NCI-H69 (cell line): ENCODE measurements at places on chromosomes 11 and 22.

GRCh38 chr11:3644817-3645235 lies at the start of gene ART1:
Gene ART1 (plus strand): TSS chr11:3645128. CDS start chr11:3659214, 14,086 bp downstream.
- DNase-seq, result no peak

GRCh38 chr22:48890693-48891554 lies 936.7 kb downstream of the BRD1 start:
- no peak for DNase-seq

DNA sequence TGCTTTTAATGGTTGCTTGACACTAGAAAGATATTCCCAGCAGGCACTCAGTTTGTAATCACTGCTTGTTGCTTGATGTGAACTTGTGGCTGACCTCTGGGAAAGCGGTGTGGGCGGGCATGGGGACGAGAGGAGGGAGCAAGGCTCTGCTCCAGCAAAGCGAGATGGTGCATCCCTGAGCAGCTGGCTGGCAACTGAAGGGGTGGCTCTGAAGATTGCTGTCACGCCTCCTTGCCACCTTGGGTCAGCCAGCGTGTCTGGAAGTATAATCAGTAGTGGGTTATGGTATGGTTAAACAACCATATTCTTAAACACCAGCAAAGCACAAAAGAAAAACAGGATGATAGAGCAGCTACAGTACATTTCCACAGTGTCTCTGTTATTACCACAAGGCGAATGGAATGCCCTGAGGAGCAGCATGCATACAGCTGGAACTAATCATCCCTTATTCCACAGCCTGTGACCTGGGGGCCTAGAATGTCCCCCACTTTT lies 124.5 kb downstream of the TRIM44 start:
- peak; percentile 99 for DNase-seq

GRCh38 chr11:46345131-46345597 lies 2.1 kb upstream of the DGKZ start:
- DNase-seq, result peak; percentile 75

DNA sequence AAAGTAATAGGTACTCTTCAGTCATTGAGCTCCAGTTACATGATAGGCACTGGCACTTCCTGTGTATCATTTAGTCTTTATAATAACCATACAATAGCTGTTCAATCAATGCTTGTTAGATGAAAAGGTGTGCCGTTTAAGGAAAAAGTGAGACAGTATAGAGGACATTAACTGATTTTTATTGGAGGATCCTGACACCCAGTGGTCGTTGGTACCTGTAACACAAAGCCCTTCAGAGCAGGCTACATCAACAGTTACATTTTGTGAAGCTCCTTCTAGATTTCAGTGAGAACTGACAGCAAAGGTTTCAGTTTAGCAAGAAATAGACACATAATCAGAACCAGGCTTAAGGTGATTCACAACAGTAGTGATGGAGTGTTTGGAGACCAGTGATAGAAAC lies 44.2 kb downstream of the CCDC81 start:
- peak; percentile 38 for DNase-seq

GRCh38 chr11:84829162-84829561 lies 798.0 kb downstream of the DLG2 start:
- DNase-seq, result no peak

DNA sequence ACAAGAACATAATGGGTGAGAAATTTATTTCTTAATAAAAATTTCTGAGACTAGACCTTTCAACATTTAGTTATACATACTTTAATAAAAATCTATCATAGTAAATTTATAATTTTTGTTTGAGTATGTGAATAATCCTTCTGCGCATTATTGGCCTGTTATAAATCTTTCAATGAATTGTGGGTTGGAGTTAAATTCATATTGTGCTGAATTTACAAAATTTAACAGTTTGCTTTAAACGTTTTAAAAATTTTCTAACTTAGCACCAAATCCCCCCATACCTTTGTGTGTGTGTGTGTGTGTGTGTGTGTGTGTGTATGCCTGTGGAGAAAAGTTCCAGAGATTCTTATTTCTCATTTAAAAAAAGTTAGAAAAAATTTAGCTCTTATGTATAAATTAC lies 111.0 kb downstream of the TMEM135 start:
- no peak for DNase-seq

DNA sequence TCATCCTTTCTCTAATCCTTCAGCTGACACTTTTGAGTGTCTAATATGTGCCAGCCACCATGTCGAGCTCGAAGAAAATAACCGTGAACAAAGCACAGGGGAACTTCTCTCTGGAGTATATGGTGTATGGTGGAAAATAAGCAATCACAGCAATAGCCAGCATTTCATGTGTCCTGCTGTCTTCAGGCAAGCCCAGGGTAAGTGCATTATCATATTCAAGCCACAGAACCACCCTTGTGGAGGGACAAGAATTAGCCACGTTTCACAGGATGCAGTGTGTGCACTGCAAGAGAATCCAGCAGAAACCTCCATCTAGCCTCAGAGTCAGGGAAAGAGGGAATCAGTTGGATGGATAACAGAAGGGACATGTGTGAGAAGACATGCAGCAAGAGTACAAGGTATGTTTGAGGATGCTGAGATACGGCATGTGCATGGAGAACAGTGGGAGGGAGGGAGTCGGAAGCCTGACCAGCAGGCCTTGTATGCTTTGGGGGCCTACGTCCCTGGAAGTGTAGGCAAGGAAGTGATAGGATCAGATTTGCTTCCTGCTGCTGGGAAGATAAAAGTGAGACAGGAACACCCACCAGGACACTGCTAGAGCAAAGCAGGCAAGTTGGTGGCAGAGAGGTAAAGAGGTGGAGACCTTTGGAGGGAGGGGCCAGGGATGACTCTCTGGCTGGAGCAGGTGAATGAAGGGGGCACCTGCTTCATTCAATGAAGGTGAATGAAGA lies 14.7 kb upstream of the GNAZ start:
- no peak for DNase-seq

DNA sequence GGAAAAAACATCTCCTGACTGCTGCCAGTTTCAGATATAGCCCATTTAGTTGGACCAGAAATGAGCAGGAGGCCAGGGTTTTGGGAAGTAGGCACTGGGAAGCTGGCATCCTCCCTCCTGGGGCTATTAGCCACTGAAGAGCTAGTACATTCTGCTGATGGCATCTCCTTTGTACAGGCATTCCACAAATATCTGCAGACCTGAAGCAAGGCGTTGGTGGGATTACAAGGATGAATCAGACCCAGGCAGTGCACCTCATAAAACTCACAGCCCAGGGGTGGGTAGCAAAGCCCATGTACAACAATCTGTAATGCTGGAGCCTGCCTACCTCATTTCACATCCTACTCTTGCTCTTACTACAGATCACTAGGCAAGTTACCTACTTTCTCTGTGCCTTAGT lies 27.5 kb upstream of the POU2AF1 start:
- no peak for DNase-seq

DNA sequence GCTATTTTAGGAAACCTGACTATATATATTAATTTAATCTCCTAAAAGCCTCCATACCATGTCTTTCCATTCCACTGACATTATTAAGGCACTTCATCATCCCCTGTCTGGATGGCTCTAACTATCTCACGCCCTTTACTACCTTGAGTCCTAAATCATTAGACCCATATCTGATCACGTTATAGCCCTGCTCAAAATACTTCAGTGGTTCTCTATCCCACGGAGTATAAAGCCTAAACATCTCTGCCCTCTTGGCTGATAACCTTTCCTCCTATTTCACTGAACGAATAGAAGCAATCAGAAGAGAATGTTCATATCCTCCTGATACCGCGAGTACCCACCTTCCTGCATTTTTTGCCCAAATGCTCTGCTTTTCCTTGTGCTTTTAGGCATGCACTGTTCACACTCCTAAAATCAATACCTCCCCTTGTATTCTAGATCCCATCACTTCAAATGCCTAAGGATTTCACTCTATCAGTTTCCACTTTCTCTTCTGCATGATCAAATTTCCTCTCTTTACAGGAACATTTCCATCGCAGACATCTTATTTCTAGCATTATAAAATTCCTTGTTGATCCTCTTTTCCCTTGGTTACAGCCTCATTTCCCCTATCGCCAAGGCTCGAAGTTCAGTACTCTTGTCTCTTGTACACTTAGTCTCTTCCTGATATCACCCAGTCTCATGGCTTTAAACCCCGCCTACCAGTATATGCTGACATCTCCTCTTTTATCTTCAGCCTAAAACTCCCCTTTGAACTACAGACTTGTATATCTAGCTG lies 45.0 kb upstream of the BIRC3 start:
- no peak for DNase-seq

DNA sequence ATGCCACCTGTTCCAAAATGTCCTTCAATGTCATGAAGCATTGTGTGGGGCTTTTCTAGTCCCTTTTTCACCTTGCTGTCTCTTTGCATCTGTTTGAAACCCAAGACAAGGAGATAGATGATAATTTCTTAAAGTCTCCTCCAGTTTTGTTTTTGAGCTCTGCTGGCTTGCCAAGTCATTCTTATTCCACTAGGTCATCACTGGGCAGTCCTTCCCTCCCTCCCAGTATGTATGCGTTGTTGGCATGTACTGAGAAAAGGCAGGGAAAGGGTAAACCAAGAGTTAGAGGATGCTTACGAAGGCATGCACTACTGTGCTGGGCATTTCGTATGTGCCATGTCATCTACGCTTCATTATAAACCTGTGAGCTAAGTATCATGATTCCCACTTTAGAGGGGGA lies 78.6 kb downstream of the PARVA start:
- DNase-seq, result no peak

DNA sequence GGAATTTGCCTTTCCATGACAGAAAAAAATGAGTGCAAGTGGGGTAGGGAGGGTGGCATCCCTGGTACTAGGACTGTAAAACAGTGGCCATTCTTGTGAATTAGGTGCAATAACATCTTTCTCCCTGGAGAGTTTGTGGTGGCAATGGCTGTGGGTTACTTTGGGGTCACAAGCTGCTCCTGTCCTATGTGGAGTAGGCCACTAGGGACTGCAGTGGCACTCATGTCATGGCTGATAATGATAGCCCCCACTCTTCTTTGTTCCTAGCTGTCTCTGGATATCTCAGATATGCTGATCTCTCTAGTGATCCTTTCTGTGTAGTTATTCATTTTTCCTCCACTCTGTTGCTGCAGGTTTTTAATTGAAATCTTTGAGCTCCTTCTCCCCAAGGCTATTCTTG lies 270.5 kb upstream of the CHORDC1 start:
- no peak for DNase-seq

- DNase-seq, result peak; percentile 23
Measured at GRCh38 chr11:117851106-117851505, 25.4 kb downstream of the FXYD6 start.

GRCh38 chr11:73759610-73760134 lies 1.2 kb downstream of the RAB6A start:
- DNase-seq, result peak; percentile 69

DNA sequence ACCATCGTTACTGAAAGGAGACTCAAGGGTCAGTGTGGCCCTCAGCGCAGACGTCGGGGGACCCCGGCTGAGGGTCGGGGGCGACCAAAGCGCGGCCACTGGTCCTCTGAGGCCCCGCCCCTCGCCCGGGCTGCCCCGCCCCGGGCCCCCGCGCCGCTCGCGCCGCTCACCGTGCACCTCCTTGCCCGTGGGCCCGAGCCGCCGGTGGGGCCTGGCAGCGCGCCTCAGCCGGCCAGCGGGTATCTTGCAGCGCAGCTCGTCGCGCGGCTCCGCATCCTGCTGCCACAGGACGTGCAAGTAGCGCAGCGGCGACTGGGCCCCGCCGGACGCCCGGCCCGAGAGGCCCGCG lies 419 bp downstream of the ANKRD54 start:
- peak; percentile 85 for DNase-seq

DNA sequence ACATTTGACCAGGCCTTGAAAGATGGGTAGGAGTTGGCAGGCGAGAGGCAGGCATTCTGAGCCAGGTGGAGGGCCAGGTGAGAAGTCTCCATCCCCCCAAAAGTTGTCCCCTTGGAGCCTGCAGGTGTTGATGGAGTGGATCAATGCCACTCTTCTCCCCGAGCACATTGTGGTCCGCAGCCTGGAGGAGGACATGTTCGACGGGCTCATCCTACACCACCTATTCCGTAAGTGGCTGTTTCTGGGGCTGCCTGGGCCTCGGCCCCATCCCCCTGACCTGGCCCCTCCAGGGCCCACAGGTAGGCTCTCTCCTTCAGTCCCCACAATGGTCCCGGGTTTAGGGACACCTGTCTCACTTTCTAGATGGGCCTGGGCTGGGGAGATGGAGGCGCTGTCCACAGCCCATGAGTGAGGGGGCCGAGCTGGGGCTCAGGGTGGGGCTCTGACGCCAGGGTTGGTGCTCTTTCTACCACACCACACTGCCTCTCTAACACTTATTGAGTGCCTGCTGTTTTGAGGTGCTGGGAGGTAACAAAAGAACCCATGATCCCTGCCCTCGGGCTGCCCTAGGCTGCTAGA lies 7.0 kb downstream of the PARVG start:
- no peak for DNase-seq

- peak; percentile 92 for DNase-seq
Measured at GRCh38 chr11:65791719-65792213, 4.9 kb downstream of the OVOL1 start.

- DNase-seq, result no peak
Measured at GRCh38 chr11:120066738-120067437, 71.0 kb downstream of the TRIM29 start.

- DNase-seq, result no peak
Measured at GRCh38 chr22:22663861-22664800, 19.7 kb downstream of the GGTLC2 start.

DNA sequence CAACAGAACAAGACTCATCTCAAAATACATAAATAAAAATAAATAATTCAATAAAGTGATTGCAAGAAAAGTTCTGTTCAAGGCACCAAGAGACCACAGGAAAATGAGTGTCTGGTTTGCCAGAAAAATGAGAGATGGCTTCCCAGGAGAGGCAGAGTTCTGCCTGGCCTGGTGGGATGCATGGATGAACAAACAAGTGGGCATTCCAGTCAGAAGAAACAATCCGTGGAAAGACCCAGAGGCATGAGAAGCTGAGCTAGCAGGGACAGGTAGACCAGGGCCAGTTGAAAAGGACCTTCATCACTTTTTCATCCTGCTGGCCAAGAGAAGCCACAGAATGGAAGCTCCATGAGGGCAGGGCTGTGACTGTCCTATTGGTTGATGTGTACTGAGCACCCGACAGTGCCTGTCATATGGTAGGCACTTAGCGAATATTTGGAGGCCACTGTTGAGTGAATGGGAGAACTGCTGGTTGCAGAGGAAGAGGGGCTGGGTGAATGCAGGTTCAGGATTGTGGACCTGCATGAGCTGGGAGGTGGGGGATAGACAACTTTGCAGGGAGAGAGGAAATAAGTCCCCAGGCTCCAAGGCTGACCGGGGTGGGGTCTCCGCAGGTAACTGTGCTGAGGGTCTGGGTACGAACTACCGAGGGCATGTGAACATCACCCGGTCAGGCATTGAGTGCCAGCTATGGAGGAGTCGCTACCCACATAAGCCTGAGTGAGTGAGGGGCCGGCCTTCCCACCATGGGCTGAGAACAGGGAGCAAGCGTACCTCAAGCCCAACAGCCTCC lies 3.7 kb downstream of the F2 start:
- no peak for DNase-seq

DNA sequence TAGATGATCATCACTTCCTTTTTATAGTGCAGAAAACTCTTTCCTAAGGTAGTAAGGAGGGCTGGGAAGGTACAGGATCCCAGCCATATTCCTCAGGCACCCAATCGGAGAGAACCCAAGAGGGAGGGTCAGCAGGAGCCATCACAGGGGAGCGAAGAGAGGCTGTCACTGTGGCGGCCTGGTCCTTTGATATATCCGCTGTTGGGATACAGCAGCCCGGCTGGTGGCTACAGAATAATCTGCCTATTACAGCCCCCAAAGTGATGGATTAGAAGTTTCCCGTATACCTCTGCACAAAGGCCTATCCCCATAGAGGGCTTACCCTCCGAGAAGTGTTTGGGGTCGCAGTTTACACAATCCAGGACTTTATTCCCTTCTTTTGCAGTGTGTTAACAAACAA lies 48.5 kb downstream of the OR4D9 start:
- peak; percentile 61 for DNase-seq
